Activated T-cell treated with anti-CD3 and anti-CD28 coated beads, Interleukin-2, amount 50 U/mL, for 4 hours (primary cell): ENCODE measurements at places on chromosomes 2 and 18.

DNA sequence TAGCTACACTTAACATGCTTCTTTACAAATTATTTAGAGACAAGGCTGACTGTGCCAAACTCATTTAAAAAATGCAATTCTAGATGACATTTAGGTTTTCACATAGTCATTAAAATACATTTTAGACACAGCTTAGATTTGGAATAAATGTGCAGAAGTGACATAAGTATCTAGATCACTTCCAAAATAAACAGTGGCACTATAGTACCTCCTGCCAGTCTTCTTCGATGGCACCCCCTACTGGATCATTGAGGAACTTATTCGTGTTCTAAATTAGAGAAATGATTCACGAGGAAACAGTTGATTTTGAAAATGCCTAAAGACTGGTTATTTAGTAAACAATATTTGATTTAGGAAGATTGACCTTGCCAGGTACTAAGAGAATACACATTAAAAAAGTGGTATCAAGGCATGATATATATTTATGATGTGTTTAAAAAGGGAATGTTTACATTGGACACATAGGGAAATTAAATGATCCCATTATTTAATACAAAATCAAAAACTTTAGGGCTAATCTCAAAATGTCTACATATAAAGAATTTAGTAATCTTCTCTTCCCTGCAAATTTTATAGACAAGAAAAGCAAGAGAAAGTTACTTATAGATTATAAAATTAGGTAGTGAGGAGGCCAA, 323.9 kb downstream of the XIRP2 start:
- no peak for DNase-seq

- DNase-seq: no peak
Measured at GRCh38 chr18:78069784-78070664, 820.4 kb downstream of the GALR1 start.

GRCh38 chr2:233358947-233359346, 4.7 kb downstream of the DGKD start:
- no peak for DNase-seq

DNA sequence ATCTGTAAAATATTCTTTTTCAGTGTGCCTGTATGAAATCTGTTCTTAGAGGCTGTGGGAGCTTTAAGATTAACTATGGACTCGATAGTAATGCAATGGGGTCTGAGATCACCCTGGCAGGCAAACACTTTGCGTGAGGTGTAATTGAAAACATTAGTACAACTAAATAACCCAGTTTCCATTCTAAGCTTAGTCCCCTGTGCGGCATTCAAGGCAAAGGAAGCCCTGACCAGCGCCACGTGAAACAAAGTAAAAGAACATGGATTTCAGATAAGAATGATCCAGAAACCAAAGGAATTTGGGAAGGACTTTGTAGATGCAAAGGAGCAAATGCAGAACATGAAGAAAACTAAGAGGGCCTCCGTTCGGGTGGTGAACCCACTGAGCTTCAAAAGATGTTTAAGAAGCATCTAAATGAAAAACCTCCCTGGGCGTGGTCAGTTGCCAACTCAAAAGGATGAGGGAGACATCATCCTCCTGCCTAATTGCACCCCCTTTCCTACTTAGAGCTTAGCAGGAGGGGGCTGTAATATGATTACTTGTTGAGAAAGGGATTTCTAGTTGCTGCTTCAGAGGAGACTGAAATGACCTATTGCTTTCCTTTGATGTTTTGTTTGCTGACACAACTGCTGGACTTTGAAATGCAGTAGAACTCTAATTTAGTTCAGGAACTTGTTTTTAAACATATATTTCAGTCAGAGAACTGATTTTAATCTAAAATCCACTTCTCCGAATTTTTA, 7.9 kb upstream of the CETN1 start:
- no peak for DNase-seq

DNA sequence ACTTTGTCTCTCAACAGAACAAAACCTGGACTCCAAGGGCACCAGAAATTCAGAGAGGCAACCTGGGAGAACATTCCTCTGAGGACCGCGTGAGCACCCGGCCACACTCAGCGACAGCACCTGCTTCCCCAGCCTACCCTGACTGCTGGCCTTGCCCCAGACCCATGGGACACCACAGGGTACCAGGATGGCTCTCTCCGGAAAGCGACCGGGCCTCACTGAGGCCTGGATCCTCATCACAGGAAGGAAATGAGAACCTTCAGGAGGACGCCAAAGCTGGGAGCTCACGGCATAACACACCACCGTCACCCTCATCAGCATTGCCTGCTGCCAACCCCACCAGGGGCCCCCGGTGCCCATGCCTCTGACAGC, 38.9 kb downstream of the HS6ST1 start:
- no peak for DNase-seq
